ENCODE measurements at places on chromosomes 11 and 22.

DNA sequence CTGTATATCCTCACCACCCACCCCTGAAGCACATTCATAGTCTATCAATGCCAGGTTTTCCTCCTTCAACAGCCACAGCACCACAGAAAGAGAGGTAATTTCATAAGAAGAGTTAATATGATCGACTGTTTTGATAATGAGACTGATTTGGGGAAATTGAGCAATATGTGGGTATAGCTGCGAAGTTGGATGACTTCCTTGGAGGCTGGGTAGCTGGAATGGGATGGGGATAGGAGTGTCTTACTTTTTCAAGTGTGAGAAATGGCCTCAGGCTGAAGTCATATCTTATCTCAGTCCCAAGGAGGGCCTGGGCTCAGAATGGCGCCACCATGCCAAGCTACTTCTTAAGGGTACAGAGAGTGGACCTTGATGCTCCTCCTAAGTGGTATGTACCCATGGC lies 187.6 kb upstream of the CCDC90B start:
- DNase-seq: no peak

- no peak for DNase-seq
Measured at GRCh38 chr22:44592824-44593148, 94.8 kb upstream of the RTL6 start.

DNA sequence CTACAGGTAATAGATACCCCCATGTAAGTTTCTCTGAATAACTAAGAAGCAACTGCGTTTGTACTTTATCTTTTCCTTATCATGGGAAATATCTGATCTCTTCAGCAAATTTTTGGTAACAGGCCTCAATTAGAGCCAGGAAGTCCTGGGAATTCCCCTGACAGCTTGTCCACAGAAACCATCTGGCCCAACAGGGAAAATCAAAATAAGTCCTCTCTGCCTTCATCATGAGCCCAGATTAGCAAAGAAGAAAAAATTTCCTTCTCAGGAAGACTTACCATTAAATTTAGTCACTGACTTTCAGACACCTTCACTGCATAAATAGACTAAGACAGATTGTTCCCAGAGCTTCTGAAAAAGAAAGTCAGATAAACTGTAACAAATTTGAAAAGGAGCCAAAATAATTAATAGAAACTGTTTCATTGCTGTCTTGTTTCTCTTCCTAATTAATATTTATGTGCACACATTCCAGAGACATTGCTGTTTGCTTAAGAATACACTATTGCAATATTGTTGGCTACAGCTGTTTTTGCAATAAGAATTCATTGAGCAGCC lies 278.1 kb upstream of the FAT3 start:
- no peak for DNase-seq

DNA sequence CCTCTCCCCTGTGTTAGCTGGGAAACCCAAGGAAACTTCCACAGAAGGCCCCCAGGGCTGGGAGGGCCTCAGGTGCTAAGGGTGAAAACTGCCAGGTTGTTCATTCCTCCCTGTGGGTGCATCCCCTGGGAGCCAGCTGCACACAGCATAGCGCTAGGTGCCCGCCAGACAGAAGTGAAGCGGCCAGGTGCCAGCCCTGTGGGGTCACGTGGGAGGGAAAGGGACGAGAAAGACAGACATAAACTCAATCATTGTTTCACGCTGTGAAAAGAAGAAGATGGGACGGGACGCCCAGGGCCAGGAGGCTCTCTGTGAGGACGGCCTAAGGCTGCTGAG lies 31.6 kb upstream of the HMOX1 start:
- no peak for DNase-seq

DNA sequence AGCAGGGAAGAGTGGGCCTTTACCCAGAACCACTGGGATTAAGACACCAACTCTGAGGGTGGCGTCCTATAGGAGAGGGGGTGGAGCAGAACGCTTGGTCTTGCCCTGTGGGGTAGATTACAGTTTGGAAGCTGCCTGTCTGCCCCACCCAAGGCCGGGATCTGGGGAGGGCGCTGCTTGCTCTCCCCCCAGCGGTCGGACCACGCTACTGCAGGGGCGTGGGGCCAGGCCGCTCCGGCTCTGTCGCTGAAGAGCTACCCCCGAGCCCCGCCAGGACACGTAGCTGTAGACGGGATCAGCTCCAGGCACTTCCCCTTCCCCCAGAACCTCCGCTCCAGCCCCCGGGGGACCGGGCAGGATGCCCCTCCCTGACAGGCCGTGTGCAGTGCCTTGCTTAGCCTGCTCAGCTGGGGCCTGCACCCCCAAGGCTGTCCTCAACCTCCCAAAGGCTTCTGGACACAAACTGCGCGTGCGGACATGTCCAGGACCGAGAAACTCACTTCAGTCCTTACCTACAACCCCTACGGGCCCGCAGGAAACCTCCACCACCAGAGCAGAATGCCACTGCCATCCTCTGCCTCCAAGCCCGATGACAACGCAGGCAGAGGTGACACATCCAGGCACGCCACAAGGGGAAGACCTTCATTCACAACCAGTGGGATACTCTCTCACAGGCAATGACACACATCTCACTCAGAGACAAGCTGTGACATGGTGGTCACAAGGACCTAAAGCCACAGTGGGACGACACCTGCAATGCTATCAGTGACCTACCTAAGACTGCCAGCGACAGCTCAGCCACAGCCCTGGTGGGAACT lies 3.6 kb downstream of the AHNAK start:
- DNase-seq: peak; percentile 88

DNA sequence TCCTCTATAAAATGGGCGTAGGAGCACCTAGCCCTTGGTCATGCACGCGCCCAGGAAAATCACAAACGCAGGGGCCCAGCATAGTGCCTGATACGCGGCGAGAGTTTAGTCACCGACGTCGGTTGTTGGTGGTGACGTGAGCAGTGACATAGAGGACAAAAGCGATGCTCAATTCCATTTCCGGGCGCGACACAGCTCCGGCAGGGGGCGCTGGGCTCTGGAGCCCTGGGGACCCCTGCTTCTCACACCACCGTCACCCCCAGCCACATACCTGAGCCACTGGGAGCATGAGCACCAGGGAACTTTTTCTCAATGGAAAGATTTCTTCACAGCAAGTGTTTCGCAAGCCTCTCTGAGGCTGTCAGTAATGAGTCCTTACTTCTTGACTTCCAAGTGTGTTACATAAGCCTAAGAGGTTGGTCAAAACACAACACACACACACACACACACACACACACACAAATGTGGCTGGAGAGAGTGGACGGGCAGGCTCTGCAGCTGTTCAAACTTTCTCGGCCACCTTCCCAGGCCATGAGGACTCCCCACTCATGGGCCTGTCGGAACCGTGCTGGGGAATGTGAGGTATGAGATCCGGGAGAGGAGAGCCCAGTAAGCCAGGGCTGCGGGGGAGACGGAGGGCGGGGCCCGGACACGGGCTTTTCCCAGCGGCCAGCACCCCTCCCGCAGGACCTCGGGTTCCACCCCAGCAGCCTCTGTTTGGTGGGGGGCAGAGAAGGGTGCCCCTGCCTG lies 36.9 kb upstream of the LINC01488 start:
- no peak for DNase-seq

- DNase-seq: no peak
Measured at GRCh38 chr11:115924744-115925567, 420.7 kb upstream of the CADM1 start.

DNA sequence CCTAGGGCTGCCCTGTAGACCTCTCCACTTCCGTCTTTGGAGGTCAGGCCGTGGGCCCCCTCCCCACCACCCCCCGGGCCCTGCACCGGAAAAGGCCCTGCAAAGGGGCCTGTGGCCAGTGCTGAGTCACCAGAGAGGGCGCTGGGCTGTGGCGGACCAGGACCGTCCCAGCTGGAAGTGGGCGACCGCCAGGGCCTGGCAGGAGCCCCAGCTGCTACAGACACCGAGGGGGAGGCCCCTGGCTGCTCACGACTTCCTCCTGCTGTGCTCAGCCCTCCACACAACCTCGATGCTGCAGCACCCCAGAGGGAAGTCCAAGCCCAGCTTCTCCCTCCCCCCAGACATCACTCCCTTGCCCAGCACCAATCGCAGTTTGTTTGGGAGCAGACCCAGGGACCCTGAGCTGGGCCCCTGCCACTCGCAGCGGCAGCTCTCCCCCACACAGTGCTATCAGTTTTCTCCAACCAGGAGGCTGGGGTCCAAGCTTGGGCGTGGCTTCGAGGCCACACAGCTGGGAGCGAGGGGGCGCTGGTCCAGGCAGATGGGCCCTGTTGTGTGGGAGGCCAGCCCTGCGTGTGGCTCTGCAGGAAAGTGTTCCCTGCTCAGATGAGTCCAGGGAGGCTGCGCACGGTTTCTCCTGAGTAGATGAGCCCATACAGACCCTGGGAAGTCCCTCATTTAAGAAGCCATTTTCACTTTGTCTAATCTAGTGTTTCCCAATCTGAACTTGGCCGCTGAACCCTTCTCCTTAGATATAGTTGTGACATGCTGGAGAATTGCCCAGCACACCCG lies 5.6 kb upstream of the SH3BP1 start:
- no peak for DNase-seq
